ENCODE measurements at places on chromosomes 1 and 21.
A peak's percentile ranks its signal among the peaks of the same experiment; 100 is the strongest.

GRCh38 chr1:174479281-174479680, 31.5 kb downstream of the GPR52 start:
- DNase-seq, result no peak

GRCh38 chr1:233627823-233628222, 13.9 kb downstream of the KCNK1 start:
- no peak for DNase-seq

DNA sequence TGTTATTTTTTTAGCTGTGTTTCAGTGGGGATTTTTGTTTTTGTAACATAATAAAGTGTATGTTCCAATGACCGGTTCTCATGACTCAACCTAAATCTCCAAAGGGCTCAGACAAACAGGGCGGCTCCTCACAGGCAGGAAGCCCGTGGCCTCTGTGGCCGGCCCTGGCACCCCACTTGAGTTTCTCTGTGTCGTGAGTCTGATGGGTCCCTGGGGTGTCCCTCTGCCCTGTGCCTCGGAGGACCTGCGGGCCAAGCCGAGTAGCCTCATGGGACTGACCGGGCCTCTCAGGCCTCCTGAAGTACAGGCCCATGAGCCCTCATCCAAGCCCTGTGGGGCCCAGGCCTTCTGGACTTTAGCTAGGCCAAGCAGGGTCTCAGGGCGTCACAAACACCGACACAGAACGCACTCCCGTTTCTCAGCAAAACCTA, 16.1 kb upstream of the CCDC27 start:
- DNase-seq, result no peak

GRCh38 chr1:24254783-24255182, 64.4 kb upstream of the GRHL3 start:
- no peak for DNase-seq

DNA sequence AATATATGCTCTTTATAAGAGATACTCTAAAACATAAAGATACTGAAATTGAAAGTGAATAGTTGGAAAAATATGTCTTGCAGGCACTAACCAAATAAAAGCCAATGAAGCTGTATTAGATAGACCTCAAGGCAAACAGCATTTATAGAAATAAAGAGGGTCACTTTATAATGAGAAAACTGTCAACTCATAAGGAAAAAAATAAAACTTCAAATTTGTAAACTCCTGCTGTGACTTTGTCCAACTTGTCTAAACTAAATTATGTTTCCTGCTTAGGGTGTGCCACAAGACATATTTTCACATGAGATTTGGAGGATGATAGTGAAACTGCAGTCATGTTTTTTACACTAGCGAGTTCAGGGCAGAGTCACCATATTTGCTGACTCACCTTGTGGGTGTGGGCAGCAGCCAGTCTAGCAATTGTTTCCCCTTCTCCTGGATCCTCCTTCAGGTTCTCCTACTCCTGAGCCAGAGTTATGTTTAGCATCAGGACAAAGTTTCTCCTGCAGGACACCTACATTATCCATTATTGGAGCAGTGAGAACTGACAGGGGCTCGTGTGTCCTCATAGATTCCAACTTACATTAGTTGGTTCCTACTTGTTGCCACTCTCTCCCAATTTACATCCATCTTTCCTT, 43.8 kb downstream of the CD53 start:
- no peak for DNase-seq

GRCh38 chr1:115411371-115412063, 73.5 kb upstream of the NGF start:
- no peak for DNase-seq

DNA sequence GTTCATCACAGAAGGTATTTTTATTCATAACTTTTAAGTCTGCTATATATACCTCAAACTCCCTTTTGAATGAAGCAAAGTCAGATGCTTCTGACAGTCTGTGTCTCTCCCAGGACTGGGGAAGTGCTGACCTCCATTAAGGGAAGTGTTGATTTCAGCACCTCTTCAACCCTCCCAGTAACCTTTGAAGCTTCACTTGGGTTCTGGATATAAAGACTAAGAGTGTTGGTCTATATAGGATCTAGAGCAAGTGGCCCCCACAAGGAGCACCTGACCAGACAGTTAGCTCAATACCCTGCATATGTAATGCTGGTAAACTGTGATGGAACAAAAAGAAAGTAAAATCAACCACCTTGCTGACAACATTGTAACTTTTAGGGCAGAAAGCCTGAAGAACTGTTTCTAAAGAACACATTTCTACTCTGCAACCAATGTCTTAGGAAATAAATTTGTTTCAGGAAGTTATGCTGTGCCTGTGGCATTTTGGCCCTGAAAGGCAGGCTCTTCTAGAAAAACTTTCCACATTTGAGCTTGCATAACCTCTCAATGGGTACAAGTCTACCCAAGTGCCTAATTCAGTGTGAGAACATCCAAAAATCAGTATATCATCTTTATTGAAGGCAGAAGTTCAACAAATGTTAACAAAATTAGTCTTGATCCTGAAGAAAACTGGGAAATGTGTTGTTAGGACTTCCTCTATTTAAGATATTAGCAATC, 865 bp upstream of the PTPN22 start:
- no peak for DNase-seq

- no peak for DNase-seq
These were observed 7.3 kb downstream of the SSU72 start for GRCh38 chr1:1567152-1567875.

DNA sequence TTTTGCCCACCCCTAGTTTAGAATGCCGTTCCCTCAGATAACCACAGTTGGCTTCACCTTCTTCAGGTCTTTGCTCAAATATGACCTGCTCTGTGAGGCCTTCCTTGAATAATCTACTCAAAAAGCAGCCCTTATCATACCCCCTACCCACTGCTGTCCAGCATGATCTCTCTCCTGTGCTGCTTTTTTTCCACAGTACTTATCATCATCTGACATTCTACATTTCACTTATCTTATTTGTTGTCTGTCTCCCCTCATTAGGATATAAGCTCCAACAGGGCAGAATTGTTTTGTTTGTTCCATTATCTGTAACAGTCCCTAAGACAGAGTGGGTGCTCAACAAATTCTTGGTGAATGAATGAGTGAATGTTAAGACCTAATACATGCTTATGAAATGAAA, 18.1 kb downstream of the USP24 start:
- DNase-seq, result no peak

- DNase-seq, result peak; percentile 85
These were observed at the start of gene MECR for GRCh38 chr1:29230553-29231378. TSS of gene MECR (minus strand) at chr1:29230934. CDS start at chr1:29230906, 28 bp downstream.

DNA sequence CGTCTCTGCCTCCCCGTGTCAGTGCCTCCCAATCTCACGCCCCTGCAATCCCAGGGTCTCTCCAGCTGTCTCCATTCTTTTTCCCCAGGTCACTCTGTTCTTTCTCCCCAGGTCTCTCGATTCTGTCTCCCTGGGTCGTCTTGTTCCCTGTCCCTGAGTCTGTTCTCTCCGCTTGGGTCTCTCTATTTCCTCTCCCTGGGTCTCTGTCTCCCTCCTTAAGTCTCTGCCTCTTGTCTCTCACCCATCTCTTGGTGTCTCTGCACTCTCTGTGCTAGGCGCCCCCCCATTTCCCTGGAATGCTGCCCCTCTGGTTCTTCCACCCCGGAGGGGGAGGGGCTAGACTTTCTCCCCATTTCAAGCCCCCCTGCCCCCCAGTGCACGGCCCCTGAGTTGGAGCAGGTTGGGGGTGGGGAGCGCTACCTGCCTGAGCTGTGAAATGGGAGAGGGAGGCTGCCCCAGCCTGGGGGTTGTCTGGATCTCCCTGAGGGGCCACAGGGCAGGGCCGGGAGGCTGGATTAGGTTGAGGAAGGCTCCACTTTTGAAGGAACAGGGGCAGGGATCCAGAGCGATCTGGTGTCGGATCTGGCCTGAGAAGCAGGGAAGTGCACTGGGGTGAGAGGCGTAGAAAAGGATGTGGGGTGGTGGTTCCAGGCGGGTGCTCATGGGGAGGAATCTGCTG, 1.4 kb downstream of the PTPRF start:
- DNase-seq, result no peak

- DNase-seq, result no peak
These were observed 11.3 kb downstream of the NCSTN start for GRCh38 chr1:160354388-160354985.
